ENCODE measurements at places on chromosomes 6 and 20.

DNA sequence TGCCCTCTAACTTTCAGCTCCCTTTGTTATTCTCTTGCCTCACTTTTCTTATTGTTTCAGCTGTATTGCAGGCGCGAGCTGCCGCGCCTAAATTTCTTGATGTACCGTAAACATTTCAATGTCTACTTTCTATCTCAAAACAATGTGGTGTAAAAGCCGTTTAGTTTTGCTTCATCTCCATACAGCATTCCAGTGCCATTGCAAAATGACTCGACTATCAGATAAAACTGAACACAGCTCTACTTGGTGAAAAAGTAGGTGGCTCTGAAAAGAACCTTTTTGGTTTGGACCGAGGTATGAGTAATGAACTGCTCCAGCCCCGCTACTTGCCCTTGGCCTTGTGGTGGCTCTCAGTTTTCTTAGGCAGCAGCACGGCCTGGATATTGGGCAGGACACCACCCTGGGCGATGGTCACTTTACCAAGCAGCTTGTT lies 74.6 kb downstream of the OR2B2 start:
- no peak for DNase-seq

- DNase-seq = peak; percentile 62
These were observed 3.0 kb downstream of the TCEA2 start for GRCh38 chr20:64065974-64066343.

- no peak for DNase-seq
These were observed 27.9 kb upstream of the CD93 start for GRCh38 chr20:23114018-23114417.

GRCh38 chr20:1319051-1319450 lies 9.9 kb downstream of the SDCBP2 start:
- no peak for DNase-seq

DNA sequence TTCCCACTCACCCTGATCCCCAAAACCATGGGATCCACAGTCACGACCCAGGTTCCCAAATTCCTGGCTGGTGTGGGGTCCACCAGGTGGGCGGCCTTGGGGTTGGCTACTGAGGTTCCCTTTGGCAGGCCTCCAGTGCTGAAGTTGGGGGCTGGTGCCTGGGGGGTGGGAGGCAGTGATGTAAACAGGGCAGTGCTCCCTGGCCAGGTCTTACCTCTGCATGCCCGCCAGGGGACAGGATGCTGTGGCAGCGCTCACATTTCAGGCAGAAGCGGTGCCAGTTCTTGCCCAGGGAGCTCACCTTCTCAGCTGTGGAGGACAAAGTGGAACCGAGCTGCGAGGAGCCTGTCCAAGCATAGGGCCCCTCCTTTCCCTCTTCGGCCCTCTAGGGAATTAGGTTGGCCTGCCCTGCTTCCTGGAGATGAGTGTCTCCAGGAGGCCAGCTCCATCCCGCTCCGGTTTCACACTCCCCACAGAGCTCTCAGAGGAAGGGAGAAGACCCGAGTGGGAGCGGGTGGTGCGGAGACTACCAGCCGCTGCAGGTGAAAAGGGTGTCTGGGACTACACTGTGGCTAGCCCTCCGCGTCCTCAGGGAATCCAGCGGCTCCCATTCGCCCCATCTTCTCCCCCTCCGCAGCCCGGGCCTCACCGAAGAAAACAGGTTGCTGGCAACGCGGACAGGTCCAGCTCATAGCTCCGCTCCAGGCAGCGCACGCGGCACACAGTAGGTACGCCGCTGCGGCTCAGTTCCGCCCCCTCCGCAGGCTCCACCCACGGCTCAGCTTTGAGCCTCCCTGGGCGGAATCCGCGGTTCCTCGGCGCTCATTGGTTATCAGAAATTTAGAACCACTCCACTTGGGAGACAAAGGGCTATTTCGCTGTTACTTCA lies at the start of gene CRIP3:
Gene CRIP3 (minus strand): TSS at position 726 of the 889 bp plus-strand sequence. CDS start 34 bp downstream, at position 692.
- peak; percentile 47 for DNase-seq

All from stimulated activated CD4-positive, alpha-beta T cell treated with anti-CD3 and anti-CD28 coated beads, Interleukin-2, amount 100 ng/mL, for 24 hours (primary cell).